ENCODE measurements at places on chromosomes 4 and X.

DNA sequence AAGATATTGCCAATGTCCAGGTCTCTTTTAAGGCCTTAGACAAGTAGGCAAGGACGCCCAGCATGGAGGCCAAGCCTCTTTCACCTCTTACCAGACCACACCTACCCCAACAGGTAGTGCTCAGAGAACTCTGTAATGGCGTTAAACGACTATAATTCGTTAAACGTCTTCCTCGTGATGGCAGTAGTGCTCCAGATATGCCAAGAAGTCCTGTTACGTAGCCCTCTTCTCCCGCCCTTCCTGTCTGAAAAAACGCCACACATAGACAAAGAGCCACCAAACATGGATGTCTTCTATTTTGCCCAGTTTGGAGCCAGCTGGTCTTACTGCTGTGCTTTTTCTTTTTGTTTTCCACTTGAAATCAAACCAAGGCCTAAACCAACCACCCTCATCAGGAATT is 190.7 kb downstream of the OR13H1 start:
- DNase-seq: no peak

DNA sequence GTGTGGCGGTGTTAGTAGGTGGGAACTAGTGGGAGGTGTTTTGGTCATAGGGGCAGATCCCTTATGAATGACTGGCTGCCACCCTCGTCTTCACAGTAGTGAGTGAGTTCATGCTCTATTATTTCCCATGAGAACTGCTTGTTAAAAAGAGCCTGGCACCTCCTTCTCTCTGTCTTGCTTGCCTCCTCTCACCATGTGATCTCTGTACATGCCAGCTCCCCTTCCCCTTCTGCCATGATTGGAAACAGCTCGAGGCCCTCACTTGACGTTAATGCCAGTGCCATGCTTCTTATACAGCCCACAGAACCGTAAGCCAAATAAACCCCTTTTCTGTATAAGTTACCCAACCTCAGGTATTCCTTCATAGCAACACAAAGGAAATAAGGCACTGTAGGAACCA is 21.7 kb downstream of the PNMA6F start:
- no peak for DNase-seq

DNA sequence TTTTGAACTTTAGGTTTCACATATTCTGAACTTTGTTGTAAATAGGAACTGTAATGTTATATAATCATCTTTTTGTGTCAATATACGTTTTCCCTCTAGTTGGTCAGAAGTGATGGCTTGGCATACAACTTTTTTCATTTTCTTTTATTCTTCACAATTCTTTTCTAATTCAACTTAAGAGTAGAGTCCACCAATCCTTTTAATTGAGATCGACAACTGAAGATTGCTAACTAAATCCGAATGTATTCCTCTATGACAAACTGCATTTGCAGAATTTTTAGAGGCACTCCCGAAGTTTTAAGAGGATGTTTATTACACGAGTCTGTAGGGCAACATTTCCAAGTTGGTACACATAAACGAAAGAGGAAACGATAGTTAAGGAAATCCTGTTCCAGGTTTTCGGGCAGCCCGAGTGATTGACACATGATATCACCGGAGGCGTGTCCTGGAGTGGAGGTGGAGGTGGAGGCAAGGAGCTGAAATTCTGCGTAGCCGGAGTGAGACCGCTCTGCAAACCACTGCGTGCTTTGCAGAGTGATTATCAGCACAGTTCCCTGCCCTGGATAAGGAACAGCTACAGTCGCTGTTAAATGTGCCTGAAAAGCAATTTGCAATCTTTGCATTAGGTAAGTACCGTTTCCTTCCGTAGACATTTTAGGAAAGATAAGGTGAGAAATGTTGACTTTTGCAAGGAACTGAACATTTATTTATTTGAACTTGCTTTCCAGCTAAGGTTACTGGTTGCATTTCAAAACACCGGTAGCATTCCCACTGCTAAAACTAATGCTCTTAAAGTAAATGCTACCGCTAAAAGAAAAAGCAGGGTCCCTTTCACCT is at the start of gene SPRY1:
Gene SPRY1 (plus strand): TSS at position 489 of the 837 bp plus-strand sequence. CDS start 4,797 bp downstream, outside the sequence.
- peak; percentile 52 for DNase-seq

DNA sequence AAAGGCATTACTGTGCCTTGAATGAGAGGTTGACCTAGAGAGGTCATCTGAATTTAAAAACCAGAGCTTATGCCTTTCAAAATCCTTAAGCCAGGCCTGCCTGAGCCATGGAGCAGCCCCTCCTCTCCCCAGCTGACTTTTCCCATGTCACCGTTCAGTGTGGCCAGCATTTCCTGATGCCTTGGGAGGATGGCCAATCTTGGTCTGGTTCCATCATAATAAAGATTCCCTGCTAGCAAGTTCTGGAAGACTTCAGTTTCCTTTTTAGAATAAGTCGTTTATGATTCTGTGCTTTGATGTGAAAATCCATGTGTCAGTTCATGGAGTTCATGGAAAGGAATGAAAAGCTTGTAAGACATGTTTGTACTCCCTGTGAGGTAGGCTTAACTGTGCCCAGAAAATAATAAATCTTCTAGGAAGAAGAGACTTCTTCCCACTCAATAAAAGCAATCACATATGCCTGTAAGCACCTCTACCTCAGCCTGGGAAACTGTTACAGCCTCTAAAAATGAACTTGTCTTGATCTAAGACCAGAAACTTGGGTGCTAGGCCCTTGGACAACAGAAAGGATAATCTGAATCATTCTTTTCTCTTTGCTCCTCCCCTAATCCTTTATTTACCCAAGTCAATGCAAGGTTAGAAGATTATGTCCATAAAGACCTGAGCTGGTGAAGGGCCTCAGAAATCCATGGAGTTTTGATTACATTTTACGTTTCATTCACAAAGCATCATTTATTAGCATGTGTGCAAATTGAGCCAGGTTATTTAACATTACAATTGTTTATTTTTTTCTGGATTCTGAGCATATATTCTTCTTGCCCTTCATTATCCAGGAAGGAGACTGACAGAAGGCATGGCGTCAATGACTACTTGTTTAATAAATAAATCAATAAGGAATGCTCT is 84.0 kb upstream of the TBC1D9 start:
- no peak for DNase-seq

- DNase-seq: no peak
Observed at GRCh38 chrX:137428766-137429591, 136.9 kb upstream of the ZIC3 start.

DNA sequence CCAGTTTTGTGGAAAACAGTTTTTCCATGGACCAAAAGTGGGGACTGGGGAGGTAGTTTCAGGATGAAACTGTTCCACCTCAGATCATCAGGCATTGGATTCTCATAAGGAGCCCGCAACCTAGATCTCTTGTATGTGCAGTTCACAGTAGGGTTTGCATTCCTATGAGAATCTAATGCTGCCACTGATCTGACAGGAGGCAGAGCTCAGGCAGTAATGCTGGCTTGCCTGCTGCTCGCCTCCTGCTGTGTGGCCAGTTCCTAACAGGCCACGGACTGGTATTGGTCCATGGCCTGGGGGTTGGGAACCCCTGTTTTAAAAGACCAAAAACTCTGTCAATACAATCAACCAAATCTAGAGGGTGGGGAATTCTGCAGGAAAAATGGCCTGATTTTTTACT is 100.0 kb upstream of the EOLA2 start:
- no peak for DNase-seq

DNA sequence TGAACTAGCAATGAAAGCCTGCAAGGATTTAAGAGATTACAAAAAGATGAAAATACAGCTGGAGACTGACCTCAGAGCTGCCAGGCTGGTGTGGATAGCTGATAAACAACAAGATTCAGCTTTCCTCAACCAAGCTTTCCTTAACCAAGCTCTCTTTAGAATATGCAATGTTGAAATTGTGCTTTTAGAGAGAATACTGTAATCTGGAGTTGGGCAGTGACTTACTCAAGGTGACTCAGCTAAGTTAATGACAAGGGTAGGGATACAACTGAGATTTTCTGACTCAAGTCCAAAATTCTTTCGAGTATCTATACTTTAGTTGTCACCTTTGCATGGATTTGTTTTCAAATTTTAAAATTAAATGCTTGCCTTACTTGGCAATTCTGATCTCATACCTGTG is 98.0 kb downstream of the AMMECR1 start:
- DNase-seq: no peak

GRCh38 chr4:146053891-146054290 is 115.3 kb upstream of the ZNF827 start:
- DNase-seq: no peak

DNA sequence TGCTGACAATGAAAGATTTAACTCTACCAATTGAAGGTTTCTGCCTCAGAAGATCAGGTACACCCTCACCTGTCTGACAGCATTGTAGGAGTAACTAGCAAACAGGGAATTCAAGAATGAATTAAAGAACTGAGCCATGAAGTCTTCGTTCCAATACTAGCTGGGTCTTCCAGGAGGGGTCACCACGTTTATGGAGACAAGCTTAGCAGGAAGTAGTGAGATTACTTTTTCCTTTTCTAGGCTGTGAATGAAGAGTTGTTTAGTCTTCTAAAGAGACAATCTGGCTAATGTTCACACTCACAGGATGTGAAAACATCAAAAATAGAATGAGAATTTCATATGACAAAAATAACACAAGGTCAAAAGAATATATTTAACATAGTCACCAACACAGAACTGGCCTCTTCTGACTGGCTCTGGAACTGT is 54.9 kb downstream of the REELD1 start:
- DNase-seq: no peak

GRCh38 chrX:37609727-37610126 is 38.3 kb downstream of the LANCL3 start:
- no peak for DNase-seq

Measured in stimulated activated CD4-positive, alpha-beta T cell treated with anti-CD3 and anti-CD28 coated beads, Interleukin-12 subunit alpha, Interleukin-12 subunit beta, amount 100 ng/mL, for 24 hours (primary cell).